ENCODE measurements at places on chromosomes 3 and 15.

DNA sequence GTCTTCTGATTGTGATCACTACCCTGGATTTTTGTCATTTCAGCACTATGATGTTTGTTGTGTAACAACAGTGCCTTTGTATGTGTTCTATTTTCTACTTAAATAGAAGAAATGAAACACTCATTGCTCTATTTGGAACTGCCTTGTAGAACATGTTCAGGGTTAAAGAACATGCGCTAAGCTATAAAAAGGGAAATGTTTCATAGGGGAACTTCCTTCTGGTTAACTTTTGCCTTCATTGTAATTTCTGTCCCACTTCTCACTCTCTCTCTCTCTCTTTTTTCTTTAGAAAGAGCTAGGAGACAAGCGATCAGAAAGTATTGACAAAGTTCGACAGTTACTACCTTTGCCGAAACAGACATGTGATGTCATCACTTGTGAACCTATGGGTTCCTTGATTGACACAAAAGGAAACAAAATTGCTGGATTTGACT, at the start of gene P2RY12:
Gene P2RY12, minus strand, starts transcription at position 13 of the 434 bp plus-strand sequence. CDS start 45,908 bp downstream, outside the sequence.
- no peak for DNase-seq

- no peak for DNase-seq
Measured at GRCh38 chr3:126201168-126201567, 20.8 kb upstream of the ALDH1L1 start.

GRCh38 chr3:183664913-183665381, 29.5 kb downstream of the KLHL24 start:
- no peak for DNase-seq

DNA sequence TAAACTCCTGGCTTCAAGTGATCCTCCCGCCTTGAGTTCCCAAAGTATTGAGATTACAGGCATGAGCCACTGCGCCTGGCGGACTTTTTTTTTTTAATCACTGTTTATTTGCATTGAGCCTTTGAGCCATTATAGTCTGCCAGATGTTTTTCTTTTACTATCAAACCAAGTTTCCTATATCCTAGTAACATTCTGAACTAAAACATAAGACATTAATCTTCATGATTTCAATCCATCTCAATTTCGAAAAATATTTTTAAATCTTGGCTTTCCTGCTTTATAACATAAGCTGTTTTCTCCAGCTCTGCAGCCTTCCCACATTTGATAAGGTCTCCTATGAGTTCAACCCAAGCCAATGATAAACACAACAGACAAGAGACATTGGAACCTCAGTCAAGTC, 75.4 kb downstream of the UMPS start:
- no peak for DNase-seq

GRCh38 chr3:71164881-71165280, 418.6 kb downstream of the FOXP1 start:
- DNase-seq = no peak

GRCh38 chr15:70342554-70343548, 245.1 kb upstream of the TLE3 start:
- DNase-seq = no peak

DNA sequence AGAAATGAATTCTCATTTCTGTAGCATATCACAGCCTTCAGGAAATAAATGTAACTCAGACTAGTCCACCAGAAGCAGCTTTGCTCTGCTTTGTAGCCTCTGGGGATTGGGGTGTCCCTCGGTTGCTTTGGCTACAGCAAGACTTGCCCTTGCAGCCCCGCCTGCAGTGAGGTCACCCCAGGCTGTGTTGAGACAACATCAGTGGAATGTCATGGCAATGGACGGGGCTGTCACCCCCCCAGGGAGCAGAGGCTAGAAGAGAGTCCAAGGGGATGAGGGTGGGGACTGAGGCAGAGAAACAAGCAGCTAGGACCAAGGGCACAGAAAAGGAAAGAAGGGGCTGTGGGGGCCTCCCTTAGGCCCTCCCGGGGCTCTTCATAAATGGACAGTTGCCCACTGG, 854 bp downstream of the CLEC3B start:
- no peak for DNase-seq

- peak; percentile 62 for DNase-seq
Measured at GRCh38 chr3:33658991-33659848, 58.8 kb downstream of the CLASP2 start.

DNA sequence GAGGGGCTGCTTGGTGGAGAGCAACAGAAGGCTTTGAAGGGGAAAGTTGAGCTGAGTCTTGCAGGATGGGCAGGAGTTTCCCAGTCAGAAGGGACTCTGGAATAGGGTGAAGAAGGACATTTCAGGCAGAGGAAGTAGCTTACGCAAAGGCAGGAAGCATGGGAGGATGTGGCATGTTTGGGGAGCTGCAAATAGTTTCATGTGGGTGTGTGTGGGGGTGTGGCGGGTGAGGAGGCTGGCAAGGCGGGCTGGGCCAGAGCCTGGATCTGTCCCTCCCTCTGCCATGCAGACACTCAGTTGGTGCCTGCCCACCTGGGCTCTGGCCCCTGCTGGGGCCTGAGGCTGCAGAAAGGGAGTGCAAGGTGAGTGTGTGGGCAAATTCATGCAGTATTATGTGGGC, 10.4 kb downstream of the TEX264 start:
- DNase-seq = no peak

GRCh38 chr15:59255680-59256336, 49.2 kb downstream of the LDHAL6B start:
- no peak for DNase-seq

DNA sequence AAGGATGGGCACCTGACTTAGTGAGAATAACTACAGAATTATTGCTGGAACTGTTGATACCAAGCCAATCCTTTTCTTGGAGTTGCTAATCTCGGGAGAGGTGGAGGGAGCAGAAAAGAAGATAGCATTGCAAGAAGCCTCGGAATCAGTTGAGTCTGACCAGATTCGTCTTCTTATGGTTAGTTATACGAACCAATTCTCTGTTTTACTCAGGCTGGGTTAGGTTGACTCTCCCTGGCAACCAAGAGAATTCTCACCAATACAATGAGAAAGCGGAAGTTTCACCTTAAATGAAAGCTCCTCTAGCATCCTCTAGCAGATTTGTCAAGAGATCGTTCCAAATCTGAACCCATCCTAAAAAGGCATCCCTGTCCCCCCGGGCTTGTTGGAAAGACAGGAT, 43.5 kb upstream of the UBE2E1 start:
- no peak for DNase-seq

GRCh38 chr3:66021731-66022131, 17.0 kb downstream of the MAGI1 start:
- DNase-seq = no peak

DNA sequence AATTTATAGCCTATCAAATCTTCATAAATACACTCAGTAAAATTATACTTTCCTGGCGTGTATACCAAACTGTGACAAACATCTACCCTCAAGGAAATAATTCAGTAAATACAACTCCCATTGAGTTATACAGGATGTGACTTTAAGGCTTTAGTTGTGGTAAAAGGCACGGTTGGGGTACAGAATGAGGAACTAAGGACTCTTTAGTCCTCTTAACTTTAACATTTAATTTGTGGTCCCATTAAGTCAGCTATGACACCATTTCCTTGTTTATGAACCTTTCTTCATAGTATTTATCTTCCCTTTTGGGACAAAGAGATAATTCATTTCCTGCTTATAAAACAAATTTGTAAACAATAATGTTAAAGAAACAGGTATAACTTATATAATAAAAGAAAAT, 30.2 kb downstream of the IFT80 start:
- DNase-seq = no peak

DNA sequence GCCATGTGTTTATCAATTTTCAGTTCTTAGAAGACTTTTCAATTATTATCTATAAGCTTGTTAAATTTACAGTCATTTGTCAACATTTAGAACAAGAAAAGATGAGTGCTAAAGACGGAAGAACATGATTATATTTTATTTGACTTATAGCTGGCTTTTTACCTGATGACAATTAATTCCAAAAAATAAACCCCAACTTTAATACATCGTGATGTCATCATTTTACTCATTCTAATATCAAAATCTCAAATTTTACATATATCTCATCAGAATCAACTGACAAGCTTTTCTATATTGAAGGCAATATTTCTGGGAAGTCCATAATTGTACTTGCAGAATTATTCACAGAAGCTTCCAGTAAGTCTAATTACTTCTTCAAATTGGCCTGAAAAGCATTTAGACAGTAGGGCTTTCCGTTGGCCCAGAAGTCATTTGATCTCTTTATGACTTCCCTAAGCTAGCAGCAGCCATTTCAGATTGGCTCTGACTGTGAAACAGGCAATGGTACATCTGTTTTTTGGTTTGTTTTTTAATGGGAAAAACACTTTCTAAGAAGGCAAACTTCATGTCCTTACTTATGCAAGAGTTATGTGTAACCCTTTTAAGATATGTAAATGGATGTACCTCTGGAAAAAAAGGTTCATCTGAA, 234.7 kb upstream of the PLSCR5 start:
- no peak for DNase-seq

DNA sequence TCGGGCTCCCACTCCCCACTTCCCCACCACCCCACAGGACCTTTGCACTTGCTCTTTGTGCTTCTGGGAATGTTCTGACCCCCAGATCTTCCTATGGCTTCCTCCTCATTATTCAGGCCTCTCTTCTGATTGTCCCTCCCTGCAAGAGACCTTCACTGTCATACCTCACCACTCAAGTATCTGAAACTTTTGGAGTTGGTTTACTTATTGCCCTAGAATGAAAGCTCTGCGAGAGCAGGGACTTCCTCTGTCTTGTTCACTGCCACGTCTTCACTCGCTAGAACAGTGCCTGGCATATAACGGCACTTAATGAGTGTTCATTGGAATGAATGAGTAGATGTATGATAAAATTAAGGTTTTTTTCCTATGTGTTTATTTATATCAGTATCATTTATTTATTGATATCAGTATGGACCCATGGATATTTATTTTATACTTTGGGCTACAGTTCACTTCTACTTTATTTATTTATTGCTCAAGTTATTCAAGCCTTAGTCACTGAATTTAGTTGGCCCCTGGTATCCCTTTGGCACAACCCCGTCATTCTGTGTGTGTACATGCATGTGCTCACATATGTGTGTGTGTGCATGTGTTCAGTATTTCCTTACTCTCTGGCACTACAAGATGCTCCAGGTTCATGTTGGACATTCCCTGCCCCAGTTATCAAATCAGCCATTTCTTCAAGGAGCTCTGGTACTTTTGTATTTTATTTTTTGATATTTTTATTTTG, 197.6 kb downstream of the THSD4 start:
- no peak for DNase-seq

DNA sequence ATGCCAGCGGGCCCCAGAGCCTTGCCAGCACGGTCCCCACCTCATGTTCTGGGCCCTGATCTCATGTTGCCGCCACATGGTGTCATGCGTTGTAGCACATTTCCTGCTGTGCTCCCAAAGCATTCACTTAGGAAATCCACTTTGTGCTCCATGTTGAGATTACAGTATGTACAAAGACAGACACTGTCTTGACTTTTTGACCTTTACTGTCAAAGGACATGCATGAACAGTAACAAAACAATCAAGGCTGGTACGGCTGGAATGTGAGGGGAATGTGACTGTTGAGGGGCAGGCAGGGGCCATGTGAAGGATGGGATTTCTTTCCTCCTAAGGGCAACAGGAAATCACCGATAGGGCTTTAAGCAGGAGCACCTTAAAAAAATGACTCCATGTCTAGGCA, 53.3 kb upstream of the RPL32 start:
- no peak for DNase-seq

- no peak for DNase-seq
Measured at GRCh38 chr15:75349851-75350588, 3.2 kb downstream of the NEIL1 start.

DNA sequence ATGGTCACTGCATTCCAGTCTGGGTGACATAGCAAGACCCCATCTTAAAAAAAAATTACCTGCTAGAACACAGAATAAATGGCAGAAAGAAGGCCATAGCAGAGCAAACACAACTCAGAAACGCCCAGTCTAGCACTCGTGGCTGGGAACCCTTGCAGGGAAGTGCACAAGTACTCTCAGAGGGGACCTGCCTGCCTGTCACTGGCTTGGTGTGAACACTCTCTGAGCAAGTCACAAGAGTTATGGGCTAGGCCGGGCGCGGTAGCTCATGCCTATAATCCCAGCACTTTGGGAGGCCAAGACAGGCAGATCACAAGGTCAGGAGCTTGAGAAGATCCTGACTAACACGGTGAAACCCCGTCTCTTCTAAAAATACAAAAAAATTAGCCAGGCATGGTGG, 17.2 kb downstream of the SFMBT1 start:
- no peak for DNase-seq

DNA sequence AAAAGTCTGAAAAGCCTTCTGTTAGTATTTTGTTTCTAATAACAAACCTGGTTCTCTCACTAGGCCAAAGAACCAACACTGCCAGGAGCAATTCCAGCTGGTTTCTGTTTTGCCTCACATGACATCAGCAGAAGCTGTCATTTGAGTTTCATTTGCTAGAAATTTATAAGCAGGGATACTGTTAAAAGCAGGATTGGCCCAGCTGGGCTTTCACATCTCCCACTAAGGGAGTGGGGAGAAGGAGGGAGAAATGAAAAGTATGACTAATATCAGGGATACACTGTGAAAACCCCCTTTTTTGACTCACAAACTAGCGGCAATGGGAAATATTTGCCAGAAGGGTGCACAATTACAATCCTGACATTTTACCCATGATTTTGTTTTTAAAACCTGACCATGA, 5.3 kb downstream of the CCDC80 start:
- no peak for DNase-seq

- DNase-seq = no peak
Measured at GRCh38 chr3:75265897-75266296, 398.2 kb upstream of the FRG2C start.

DNA sequence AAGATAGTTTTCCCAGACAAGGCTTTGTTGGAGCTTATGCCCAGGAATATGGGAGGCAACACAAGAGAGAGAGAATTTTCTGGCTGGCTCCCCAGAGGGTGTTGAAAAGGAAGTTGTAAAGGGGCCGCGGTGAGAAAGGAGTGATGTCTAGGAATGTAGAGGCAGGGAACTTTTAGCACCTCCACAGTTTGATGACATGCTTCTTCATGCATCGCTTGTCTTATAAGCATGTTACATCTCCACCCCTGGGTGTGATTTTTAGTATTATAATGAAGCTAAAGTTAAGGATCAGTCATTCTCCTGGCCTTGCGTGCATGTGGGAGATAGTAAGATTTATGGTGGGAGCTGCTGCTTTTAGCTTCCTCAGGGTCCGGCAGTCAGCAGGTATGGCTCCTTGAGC, 32.8 kb upstream of the TF start:
- DNase-seq = no peak

DNA sequence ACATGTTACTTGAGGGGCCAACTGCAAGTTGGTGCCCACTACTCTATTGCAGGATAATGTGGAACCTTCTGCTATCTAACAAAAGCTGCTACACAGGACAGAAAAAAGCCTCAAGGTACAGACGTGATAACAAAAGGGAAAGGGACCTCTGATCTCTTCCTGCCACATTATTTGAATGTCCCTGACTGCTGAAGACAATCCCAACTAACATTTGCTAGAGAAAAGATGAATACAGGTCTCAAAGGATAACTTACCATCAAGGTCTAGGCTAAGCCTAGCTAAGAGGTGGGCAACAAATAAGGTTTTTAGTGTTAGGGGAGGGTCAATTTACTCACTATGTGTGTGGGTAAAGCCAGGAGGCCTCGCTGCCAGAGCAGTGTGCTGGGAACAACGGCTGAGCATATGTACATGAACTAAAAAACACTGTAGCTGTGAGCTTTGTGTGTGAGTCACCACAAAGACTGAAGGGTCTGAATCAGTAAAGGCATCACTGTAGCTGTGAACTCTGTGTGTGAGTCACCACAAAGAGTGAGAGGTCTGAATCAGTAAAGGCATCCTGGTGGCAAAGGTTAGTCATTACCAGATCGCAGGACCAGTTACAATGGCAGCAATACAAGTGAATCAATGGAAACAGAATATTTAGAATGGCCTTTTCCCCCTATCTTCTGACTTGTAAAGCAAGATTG, 111.7 kb downstream of the LMLN start:
- no peak for DNase-seq

Measured in cerebellar nuclear complex (tissue), 1 donor.